HS-27A (cell line): ENCODE measurements at places on chromosomes 3 and 15.

GRCh38 chr3:24166515-24166914 is 221.4 kb downstream of the NR1D2 start:
- DNase-seq: no peak

GRCh38 chr3:44954962-44955361 is 21.0 kb downstream of the ZDHHC3 start:
- DNase-seq: no peak

- no peak for DNase-seq
These were observed 35.2 kb downstream of the NR1I2 start for GRCh38 chr3:119817071-119817470.

GRCh38 chr3:178676942-178677790 is 140.9 kb downstream of the KCNMB2 start:
- DNase-seq: no peak

GRCh38 chr3:47578119-47578632 is 489 bp downstream of the CSPG5 start:
- DNase-seq: no peak

DNA sequence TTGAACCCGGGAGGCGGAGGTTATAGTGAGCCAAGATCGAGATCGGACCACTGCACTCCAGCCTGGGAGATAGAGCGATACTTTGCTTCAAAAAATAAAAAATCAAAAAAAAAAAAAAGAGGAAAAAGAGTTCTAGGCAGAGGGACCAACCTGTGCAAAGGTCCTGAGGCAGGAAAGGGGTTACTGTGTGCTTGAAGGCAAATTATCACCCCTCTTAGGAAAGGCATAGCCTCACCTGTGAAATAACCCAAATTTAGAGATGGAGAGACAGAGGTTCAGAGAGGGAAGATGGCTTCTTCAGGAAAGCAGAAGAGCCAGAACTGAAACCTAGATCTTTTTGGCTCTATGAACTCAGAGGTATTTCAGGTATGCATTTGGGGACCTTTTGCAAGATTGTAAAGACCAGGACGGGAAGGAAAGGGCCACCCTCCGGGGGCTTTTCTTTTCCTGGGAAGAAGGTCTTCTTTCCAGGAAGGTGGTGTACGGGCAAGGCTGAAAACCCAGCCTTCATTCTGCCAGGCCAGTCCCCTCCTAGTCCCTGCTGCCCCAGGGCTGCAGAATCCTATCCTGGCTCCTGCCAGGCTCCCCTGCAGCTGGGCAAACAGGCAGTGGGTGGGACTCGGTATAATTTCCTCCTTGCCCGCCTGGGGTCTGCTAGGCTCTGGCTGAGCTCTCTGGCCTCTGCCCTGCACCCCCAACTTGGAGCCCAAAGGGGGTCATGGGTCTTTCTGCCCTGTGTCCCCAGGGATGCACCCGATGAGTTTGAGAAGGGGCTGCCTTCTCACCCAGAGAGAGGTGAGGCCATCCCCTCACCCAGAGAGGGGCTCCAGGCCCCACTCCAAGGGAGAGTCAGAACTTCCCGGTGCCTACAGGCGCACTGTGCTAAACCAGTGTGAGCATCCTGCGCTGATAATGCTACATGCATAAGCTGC is 14.4 kb upstream of the CSK start:
- no peak for DNase-seq

DNA sequence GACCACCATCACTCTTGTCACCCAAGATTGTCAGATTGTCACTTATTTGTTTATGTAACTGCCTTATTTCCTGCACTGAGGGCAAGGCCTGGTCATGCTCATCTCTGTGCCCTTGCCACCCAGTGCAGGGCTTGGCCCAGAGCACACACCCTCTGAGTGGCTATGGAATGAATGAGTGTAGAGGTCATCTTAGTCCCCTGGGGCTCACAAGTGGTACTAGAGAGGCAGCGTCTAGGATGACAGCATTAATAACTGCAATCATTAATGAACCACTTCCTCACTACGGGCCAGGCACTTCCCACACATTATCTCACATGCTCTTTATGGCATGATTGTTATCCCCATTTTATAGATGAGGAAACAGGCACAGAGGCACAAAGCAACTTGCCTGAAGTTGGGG is 117.0 kb downstream of the SMAD6 start:
- no peak for DNase-seq

- no peak for DNase-seq
These were observed 977.6 kb downstream of the IGSF11 start for GRCh38 chr3:118057086-118057485.

DNA sequence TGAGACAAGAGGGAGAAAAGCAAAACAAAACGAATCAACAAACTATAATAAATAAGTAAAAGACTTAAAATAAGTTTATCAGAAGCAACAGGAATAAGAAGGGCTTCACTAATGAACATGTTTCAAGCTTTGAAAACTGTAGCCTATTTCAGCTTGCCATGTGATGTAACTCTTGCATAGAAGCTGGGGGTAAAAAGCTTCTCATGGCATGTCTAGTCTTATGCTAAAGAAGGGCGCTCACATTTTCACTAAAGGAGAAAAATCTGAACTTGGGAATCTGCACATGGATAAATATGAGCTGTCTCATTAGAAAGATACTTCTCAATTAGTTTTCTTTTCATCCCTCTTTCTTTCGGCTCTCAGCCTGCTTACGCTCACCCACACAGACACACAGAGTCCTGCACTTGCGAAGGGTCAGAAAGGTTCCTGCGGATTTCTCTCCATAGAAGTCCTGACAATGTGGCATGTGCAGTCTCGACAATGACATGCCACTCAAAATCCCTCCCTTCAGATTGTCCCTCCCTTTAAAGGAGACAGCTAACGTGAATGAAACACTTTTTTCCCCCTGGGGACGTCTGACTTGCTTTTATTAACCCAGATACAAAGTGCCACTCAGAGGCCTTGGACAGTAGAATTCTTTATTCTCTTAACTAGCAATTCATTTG is 568.9 kb upstream of the NR2F2 start:
- DNase-seq: no peak

- no peak for DNase-seq
These were observed 724.2 kb upstream of the CFAP20DC start for GRCh38 chr3:59774000-59774399.

DNA sequence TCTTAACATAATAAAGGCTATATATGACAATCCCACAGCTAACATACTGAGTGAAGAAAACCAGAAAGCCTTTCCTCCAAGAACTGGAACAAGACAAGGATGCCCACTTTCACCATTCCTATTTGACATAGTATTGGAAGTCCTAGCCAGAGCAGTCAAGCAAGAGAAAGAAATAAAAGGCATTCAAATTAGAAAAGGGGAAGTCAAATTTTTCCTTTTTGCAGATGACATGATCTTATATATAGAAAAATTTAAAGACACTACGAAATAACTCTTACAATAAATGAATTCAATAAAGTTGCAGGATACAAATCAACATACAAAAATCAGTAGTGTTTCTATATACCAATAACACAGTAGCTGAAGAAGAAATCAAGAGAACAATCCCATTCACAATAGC is 42.2 kb upstream of the CP start:
- no peak for DNase-seq

GRCh38 chr3:101151286-101151913 is 158.2 kb upstream of the ABI3BP start:
- no peak for DNase-seq

GRCh38 chr3:10869460-10869859 is 53.4 kb downstream of the SLC6A11 start:
- DNase-seq: no peak

GRCh38 chr15:47820057-47820746 is 102.9 kb downstream of the SEMA6D start:
- no peak for DNase-seq

DNA sequence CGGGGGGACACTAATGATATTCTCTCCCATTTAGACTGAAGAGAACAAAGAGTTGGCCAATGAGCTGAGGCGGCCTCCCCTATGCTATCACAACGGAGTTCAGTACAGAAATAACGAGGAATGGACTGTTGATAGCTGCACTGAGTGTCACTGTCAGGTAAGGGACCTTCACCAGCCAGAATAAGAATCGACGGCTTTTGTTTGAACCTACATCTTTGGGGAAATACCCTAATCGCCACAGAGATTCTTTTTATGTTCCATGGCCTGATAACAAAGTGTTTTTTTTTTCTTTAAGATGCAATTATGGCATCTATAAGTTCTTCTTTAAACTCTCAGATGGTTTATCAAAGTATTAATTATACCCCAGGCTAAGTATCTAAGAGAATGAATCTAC is 3.4 kb downstream of the THBS1 start:
- DNase-seq: no peak

- DNase-seq: no peak
These were observed 194.4 kb upstream of the GBE1 start for GRCh38 chr3:81955878-81956277.

- no peak for DNase-seq
These were observed 9.5 kb upstream of the MANF start for GRCh38 chr3:51375571-51375970.

DNA sequence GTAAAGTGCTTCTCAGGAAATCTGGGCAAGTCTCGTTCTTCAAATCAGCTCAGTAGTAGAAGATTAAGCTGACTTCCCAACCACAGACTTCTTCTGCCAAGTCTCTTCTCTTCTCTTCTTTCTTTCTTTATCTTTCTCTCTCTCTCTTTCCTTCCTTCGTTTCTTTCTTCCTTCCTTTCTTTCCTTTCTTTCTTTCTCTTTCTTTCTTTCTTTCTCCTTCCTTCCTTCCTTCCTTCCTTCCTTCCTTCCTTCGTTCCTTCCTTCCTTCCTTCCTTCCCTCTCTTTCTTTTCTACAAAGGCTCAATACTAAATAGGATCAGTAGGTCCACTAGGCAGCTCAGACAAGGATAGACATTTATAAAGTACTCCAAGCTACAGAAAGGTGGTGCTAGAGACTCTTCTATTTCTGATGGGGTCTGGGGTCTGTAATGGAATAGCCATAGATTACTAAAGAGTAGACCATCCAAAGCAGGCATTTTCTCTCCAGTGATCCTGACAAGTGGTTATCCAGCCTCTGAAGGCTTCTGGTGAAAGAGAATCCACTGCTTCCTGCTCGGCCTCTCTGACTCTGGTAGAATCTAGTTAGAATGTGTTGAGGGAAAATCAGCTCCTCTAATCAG is 100.8 kb downstream of the TPRG1 start:
- no peak for DNase-seq

DNA sequence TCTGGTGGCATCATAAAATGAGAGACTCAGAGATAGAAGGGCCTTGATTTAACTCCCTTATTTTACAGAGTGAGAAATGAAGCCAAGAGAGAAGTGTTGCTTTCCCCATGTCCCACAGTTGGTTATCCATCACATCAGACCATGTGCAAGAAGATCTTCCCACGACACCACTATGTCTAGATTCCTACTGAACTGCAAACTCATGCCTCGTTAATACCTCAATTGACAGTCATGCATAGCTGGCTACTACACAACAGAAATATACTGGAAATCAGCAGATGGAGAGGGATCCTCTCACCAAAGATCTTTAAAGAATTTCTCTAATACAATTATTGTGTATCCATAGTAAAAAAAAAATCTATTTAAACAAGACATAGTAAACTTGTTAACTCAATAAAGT is 33.3 kb downstream of the PEAK1 start:
- DNase-seq: no peak

- DNase-seq: no peak
These were observed 9.7 kb upstream of the SCAANT1 start for GRCh38 chr3:63921741-63922482.

- no peak for DNase-seq
These were observed 275.5 kb downstream of the PDCD6IP start for GRCh38 chr3:34073961-34074360.

GRCh38 chr3:164094546-164094945 is 983.8 kb downstream of the SI start:
- DNase-seq: no peak

GRCh38 chr15:66049353-66049752 is 180.1 kb downstream of the RAB11A start:
- DNase-seq: no peak

GRCh38 chr3:4950948-4951347 is 28.3 kb upstream of the BHLHE40 start:
- DNase-seq: no peak

- no peak for DNase-seq
These were observed 50.0 kb downstream of the SEMA3G start for GRCh38 chr3:52394751-52395502.

- no peak for DNase-seq
These were observed 61.5 kb downstream of the CGGBP1 start for GRCh38 chr3:87997298-87997697.

GRCh38 chr3:133476971-133477375 is 77.1 kb downstream of the BFSP2 start:
- no peak for DNase-seq

DNA sequence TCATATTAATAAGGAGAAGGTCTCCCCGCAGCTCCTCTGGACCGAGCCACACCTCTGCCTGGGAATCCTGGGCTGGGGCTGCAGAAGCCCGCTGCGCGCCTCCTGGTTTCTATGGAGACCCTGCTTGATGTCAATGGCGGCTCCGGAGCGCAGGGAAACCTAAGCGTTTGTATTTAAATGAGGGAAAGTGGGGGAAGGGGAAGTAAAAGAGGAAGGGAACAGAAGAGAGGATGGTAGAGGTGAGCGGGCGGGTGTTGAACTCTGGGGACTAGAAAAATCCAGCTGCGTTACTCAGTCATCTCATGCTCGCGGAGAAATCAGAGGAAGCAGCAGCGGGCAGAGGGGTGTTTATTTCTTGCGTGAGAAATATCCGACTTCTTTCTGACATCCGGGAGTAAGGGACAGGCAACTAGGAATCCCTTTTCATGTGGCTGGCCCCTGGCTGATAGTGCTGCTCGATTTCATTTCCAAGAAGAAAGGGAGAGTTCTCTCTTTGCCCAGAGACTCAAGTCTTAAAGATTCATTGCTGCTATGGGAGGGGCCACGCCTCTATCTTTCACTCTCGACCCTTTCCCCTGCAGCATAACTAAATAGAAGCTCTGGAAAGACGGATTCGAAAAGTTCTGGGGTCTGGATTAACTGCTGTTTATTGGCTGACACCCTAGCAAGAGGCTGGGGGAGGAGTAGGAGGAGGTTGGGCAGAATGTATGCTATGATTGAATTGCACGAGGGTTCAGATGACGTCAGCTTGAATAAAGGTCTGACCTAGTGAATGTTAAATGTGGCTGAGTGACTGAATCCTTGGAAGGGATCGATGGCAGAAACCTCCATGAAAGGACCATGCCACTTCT is 110.5 kb upstream of the GAP43 start:
- no peak for DNase-seq

DNA sequence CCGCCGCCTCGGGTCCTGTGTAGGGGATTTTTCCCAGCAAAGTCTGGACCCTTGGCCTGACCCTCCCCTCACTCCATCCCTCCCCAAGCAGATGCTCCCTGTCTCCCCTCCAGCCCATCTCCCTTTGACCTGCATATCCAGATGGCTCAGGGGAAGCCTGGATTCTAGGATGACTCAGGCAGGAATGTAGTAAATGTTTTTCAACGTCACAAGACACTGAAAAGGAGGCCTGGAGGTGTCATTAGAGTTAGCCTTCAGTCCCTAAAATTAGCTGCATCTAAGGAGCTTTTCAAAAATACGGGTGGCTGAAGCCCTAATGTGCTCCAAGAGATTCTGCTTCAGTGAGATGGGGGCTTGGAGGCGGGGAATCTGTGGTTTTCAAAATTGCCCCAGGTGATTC is 7.2 kb downstream of the ACAN start:
- no peak for DNase-seq

- DNase-seq: no peak
These were observed 274.7 kb downstream of the RBMS3 start for GRCh38 chr3:29555590-29555989.
